Breast epithelium (tissue), 4 donors: ENCODE measurements at places on chromosomes 4 and X. TPM values are rescaled to one million over a fixed set of nuclear protein-coding genes. Genes with fewer than 3 reads are reported as not detected.

Gene BEX5
- 1.6 TPM for total RNA-seq

GRCh38 chrX:100319716-100320115 is 90.4 kb downstream of the PCDH19 start:
- H3K27ac ChIP-seq, result no peak overlapping the region
- H3K4me3 ChIP-seq, result no peak overlapping the region
- DNase-seq, result no peak
- H3K27me3 ChIP-seq, result no peaks in the 10 kb centered on the region

Gene MAMLD1
- 2.3 TPM for total RNA-seq

- no peak overlapping the region for H3K27ac ChIP-seq
- no peak overlapping the region for H3K4me3 ChIP-seq
- H3K4me1 ChIP-seq, result peaks cover 4% of the 10 kb centered on the region
- peaks cover 15% of the 10 kb centered on the region for H3K27me3 ChIP-seq
- DNase-seq, result no peak
- H3K36me3 ChIP-seq, result no peaks in the 10 kb centered on the region
Measured at GRCh38 chrX:19792412-19792811, 95.0 kb downstream of the SH3KBP1 start.

Gene MGST2
- total RNA-seq, result 29.1 TPM

Gene WDR17
- total RNA-seq, result 2.2 TPM

GRCh38 chrX:108735679-108736508 is 469 bp downstream of the IRS4 start:
- H3K4me1 ChIP-seq, result no peaks in the 10 kb centered on the region
- peak overlapping the region; percentile 70 for H3K4me3 ChIP-seq
- no peak overlapping the region for H3K27ac ChIP-seq
- DNase-seq, result no peak
- H3K36me3 ChIP-seq, result no peaks in the 10 kb centered on the region

DNA sequence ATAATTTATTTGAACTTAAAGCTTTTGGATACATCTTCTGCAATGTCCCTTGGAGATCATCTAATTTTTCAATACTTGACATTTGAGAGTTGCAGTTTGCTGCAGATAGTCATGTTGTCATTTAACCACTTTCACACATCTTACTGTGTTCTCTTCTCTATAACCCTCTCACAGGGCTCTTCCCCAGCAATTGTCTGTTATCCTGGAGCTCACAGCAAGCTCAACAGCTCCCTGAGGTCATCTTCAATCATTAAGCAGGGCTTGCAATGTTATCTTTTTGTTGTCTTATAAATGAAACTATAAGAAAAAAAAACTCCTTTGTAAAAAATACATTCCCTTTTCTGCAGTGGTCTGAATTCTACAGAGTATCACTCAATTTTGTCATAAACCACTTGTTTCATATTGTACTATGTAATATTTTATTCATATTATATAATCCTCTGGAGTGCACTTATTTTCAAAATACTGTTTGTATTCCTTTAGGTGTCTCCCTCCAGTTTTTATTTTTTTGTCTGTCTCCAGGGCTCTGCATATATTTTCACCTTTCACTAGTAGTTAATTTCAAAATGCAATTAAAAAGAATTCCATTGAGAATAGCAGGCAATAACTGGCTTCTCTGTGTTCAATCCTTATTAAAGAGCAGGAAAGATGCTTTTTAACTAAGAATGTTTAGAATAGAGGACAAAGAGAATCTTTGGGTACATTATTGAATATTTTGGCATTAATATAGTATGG is 106.3 kb upstream of the ARSJ start:
- H3K27me3 ChIP-seq, result no peaks in the 10 kb centered on the region
- no peak overlapping the region for H3K27ac ChIP-seq
- DNase-seq, result no peak
- no peak overlapping the region for H3K4me3 ChIP-seq
- no peaks in the 10 kb centered on the region for H3K4me1 ChIP-seq

- H3K4me1 ChIP-seq, result no peaks in the 10 kb centered on the region
- no peaks in the 10 kb centered on the region for H3K27me3 ChIP-seq
- H3K27ac ChIP-seq, result no peak overlapping the region
- no peaks in the 10 kb centered on the region for H3K36me3 ChIP-seq
- H3K4me3 ChIP-seq, result no peak overlapping the region
- no peak for DNase-seq
Measured at GRCh38 chr4:17664755-17665154, 50.3 kb downstream of the MED28 start.

- H3K27ac ChIP-seq, result peak overlapping the region; percentile 75
- H3K36me3 ChIP-seq, result no peaks in the 10 kb centered on the region
- H3K27me3 ChIP-seq, result no peaks in the 10 kb centered on the region
- DNase-seq, result peak; percentile 81
- no peak overlapping the region for H3K4me3 ChIP-seq
Measured at GRCh38 chrX:13791559-13791958, 25.3 kb downstream of the GPM6B start.

DNA sequence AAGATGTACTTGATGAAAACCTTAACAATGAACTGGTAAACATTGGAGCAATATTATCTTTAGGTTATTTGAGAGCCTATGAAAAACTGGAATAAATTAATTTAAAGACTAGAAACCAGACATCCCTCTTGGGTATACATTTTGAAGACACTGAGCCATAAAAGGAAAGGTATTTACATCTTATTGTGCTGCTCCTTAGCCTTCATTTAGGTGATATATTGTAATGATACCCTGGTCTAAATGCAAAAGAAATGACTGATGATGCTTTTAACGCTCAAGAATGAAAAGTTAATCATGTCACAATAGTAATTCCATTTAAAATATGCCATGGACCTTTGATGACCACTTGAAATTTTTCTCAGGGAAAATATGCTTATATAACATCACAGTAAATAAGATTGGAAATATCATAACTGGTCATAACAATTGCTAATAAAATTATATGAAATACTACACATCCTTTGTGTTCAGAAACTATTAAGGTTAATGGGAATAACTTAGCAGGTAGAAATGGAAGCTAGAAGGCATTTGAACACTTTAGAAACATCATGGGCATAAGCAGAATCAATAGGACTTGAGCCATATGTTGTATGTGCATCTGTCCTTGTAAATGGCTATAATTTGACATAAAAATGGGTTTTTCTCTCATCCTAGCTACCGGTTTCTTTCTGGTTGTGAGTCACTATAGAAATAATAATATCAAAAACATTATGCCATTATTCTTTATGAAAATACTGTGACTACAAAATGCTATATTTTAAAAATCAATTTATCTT is 979.7 kb downstream of the RAPGEF2 start:
- no peaks in the 10 kb centered on the region for H3K27me3 ChIP-seq
- no peak for DNase-seq
- H3K4me3 ChIP-seq, result no peak overlapping the region

Gene ADH7
- total RNA-seq, result not detected

Gene FIP1L1
- 43.7 TPM for total RNA-seq

GRCh38 chr4:2936773-2937145 is 26.4 kb downstream of the NOP14 start:
- peaks cover 11% of the 10 kb centered on the region for H3K4me1 ChIP-seq
- no peak overlapping the region for H3K4me3 ChIP-seq
- no peaks in the 10 kb centered on the region for H3K36me3 ChIP-seq
- no peaks in the 10 kb centered on the region for H3K27me3 ChIP-seq
- peak; percentile 53 for DNase-seq

DNA sequence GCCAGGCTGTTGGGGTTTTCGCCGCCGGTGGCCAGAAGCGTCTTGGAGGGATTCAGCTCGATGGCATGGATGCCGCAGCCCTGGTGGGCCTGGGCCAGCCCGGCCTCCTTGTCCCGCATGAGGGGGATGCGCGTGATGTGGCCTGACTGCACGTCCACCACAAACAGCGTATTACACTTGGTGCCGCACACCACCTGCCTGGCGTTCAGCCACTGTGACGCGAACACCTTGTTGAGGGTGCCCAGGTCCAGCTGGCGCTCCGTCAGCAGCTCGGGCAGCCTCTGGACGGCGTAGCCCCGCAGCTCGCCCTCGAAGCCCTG is 728 bp downstream of the DCAF12L2 start:
- H3K27ac ChIP-seq, result no peak overlapping the region
- no peak for DNase-seq

- no peaks in the 10 kb centered on the region for H3K4me1 ChIP-seq
- H3K27ac ChIP-seq, result no peak overlapping the region
- no peak for DNase-seq
- H3K27me3 ChIP-seq, result no peaks in the 10 kb centered on the region
Measured at GRCh38 chr4:134328741-134329140, 127.2 kb upstream of the PABPC4L start.

Gene KCND1
- 0.66 TPM for total RNA-seq

- H3K4me3 ChIP-seq, result no peak overlapping the region
- no peaks in the 10 kb centered on the region for H3K27me3 ChIP-seq
- no peak for DNase-seq
- H3K27ac ChIP-seq, result no peak overlapping the region
- no peaks in the 10 kb centered on the region for H3K36me3 ChIP-seq
- H3K4me1 ChIP-seq, result no peaks in the 10 kb centered on the region
Measured at GRCh38 chrX:106481341-106481740, 130.4 kb upstream of the RADX start.

GRCh38 chrX:138034136-138034535 is 468.2 kb downstream of the ZIC3 start:
- H3K27me3 ChIP-seq, result no peaks in the 10 kb centered on the region
- H3K4me1 ChIP-seq, result no peaks in the 10 kb centered on the region
- H3K27ac ChIP-seq, result no peak overlapping the region
- no peak overlapping the region for H3K4me3 ChIP-seq

Gene CCKAR
- not detected for total RNA-seq

DNA sequence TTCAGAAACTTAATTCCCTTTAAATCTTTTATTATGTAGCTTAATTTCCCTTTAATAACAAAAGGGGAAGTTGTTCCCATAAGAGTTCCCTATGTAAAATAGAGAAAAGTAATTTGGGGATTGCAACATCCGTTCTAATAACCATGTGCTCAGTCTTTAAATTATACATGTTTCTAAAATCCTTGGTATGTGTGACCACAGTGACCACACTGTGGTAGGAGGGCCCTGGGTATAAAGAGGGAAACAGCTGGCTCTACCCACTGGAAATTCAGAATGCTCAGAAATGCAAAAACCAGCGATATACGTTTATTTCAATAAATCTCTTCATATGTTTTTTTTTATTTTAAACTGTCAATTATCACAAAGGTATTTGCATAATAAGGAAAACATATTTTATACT is 219.1 kb downstream of the FGF13 start:
- no peak overlapping the region for H3K27ac ChIP-seq
- peaks cover 11% of the 10 kb centered on the region for H3K27me3 ChIP-seq
- no peaks in the 10 kb centered on the region for H3K4me1 ChIP-seq
- H3K4me3 ChIP-seq, result no peak overlapping the region

Gene ARMCX1
- 36.9 TPM for total RNA-seq

Gene MEPE
- not detected for total RNA-seq

DNA sequence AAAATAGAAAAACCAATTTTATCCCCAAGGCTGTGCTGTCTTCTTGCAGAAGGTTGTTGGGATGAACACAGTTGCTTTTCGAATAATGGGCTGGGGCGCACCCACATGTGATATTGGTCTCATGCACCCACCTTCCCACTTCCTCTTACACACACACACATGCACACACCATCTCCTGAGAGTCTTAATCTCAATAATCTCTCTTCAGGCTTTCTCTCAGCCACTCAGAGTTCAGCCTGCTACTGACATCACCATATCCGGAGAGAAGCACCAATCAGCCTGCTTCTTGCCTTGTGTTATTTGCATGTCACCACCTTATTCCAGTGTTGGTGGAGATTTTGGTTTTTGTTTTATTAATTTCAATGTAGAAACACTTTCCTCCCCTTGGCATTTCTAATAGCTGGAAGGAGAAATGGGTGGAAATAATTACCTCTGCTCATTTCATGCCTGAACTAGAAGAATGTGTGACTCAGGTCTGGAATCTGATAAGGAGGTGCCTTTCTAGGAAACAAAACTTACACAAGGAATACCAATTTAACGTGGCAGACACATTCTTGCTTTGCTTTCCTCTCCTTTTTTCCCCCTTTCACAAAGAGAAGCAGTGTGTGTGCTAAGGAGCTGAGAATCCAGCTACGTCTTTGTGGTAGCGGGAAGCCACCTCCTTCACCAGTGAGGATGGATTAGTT is 400.2 kb downstream of the MID1IP1 start:
- H3K36me3 ChIP-seq, result no peaks in the 10 kb centered on the region
- no peak overlapping the region for H3K27ac ChIP-seq
- no peak for DNase-seq
- no peaks in the 10 kb centered on the region for H3K4me1 ChIP-seq
- H3K4me3 ChIP-seq, result no peak overlapping the region
- H3K27me3 ChIP-seq, result no peaks in the 10 kb centered on the region

GRCh38 chr4:42942216-42942615 is 49.7 kb downstream of the GRXCR1 start:
- no peak overlapping the region for H3K4me3 ChIP-seq
- no peak for DNase-seq
- no peak overlapping the region for H3K27ac ChIP-seq
- H3K4me1 ChIP-seq, result no peaks in the 10 kb centered on the region
- no peaks in the 10 kb centered on the region for H3K27me3 ChIP-seq

DNA sequence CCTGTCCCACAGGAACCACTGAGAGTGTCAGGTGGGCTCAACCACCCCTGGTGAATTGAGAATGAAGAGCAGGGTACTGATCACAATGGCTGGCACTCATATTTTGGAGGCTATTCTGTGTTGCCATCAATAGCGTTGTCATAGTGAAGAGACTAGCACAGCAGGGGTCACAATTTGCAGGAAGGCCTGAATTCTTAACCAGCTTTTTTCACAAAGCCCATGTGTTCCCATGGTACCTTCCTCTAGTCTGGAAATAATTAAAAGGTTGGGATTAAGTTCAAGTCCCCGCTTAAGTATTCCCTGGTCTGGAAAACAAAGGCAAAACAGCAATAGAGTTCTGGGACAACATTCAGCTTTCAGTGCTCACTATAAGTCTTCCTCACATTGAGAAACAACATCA is 1051.7 kb downstream of the C4orf33 start:
- H3K4me1 ChIP-seq, result no peaks in the 10 kb centered on the region
- no peaks in the 10 kb centered on the region for H3K36me3 ChIP-seq
- no peak for DNase-seq

DNA sequence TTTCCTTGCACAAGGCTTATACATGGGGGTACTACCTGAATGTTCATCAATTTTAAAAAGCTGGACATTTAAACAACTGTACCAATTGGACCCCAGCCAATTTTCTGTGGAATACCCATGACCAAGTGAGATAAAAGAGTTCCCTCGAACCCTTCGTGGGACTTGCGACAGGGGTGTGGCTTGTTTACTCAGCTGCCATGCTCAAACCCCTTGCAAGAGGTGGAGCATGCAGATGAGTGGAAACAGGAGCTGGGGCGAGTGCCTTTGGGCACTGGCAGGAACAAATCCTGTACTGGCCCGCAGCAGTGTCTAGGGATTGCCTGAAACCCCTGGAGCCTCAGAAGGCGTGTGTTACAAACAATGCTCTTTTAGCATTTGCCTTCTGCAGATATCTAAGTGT is 144.2 kb downstream of the PDHA2 start:
- H3K4me3 ChIP-seq, result no peak overlapping the region
- H3K27me3 ChIP-seq, result no peaks in the 10 kb centered on the region
- H3K36me3 ChIP-seq, result no peaks in the 10 kb centered on the region
- H3K27ac ChIP-seq, result no peak overlapping the region

Gene TRPC3
- total RNA-seq, result 0.88 TPM

Gene PAGE5
- not detected for total RNA-seq

Gene CENPI
- 0.98 TPM for total RNA-seq

GRCh38 chr4:151402145-151402865 is 6.7 kb upstream of the FHIP1A start:
- no peak for DNase-seq
- H3K4me1 ChIP-seq, result no peaks in the 10 kb centered on the region
- no peaks in the 10 kb centered on the region for H3K36me3 ChIP-seq
